ENCODE measurements at places on chromosomes 7 and 10.
A peak's percentile ranks its signal among the peaks of the same experiment; 100 is the strongest.

- no peak for DNase-seq
These were observed 178.4 kb upstream of the TARP start for GRCh38 chr7:38451840-38452239.

DNA sequence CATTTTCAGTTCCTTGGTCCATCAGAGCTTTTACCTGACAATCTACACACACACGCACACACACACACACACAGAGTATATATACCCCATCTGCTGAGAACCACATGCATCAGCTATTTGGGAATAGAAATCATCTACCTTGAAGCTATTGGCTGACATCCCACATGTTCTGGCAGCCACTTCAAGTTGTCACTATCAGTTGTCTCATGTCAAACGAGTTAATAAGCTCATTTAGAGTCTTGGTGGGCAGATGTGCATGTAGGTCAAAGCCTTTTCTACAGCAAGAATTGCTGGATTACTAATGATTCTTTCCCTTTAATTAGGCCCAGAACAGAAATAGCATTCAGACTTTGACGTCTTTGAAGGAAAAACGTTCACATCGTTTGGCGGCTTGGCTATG is 36.8 kb downstream of the COL28A1 start:
- DNase-seq: no peak

- DNase-seq: no peak
These were observed 221.6 kb downstream of the RPS24 start for GRCh38 chr10:78255214-78255613.

GRCh38 chr7:150369748-150370501 is 1.3 kb downstream of the REPIN1 start:
- DNase-seq: no peak

- DNase-seq: no peak
These were observed at the start of gene CAMK2B for GRCh38 chr7:44325201-44325671. Gene CAMK2B (minus strand): TSS chr7:44325594. CDS start chr7:44325421, 173 bp downstream.

DNA sequence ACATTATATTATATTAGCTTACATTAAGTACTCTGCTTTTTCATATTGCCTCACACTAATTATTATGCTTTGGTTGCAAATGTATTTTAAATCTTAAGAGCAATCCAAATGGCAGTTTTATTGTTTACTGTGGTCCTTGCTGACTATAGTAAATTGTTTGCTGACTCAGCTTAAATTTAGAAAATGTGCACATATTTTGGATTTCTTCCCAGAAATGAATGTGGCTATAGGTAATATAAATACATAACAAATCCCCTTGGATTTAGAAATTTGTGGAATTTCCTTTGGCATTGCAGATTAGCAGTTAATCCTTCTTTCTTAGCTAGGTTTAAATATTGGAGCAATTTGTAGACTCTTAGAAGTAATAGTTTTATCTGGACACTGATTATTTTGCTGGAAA is 565.8 kb downstream of the NRG3 start:
- DNase-seq: no peak

GRCh38 chr7:135877805-135878204 is 99.4 kb downstream of the MTPN start:
- no peak for DNase-seq

DNA sequence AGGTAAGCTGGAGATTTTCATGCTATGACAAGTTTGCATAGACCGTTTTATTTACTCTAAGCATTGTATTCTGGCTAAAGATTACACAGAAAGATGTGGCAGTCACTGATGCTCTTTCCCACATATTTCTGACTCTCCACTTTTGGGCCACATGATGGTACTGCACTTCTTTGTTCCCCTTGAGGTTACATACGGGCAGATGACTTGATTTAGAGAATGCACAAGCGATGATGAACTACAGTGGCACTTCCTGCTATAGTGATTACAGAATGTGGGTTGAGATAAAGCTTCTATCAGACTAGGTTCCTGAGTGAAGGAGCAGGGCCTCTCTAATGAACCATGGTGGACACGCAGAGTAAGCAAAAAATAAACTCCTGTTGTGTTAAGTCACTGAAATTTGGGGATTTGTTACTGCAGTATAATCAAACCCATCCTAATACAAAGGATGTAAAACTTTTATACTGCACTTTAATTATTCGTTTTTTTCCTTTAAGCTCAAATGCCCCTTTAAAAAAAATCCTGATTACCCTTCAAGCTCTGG is 177.9 kb downstream of the TAX1BP1 start:
- no peak for DNase-seq

GRCh38 chr10:71765176-71765904 is 8.0 kb downstream of the VSIR start:
- DNase-seq: no peak

DNA sequence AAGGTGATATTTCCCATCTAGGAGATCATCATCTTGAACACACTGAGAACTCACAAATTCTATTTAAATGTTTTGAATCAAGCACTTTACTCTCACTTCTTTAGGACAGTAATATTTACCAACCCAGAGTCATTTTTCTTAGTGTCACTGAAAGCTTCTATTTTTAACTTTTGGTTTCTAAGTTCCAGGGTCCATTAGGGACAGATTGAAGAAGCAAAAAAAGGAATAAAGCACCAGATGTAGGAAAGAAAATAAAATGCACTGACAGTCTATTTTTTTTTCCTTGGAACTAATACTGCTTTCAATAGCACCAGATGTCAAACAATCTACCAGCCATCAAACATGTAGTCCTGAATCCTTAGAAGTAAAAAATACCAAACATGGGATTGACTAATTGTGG is 526.7 kb upstream of the LRRN3 start:
- DNase-seq: no peak

- DNase-seq: no peak
These were observed 18.9 kb upstream of the LFNG start for GRCh38 chr7:2500701-2501100.

- DNase-seq: no peak
These were observed 132.3 kb upstream of the POT1 start for GRCh38 chr7:125061776-125062397.

DNA sequence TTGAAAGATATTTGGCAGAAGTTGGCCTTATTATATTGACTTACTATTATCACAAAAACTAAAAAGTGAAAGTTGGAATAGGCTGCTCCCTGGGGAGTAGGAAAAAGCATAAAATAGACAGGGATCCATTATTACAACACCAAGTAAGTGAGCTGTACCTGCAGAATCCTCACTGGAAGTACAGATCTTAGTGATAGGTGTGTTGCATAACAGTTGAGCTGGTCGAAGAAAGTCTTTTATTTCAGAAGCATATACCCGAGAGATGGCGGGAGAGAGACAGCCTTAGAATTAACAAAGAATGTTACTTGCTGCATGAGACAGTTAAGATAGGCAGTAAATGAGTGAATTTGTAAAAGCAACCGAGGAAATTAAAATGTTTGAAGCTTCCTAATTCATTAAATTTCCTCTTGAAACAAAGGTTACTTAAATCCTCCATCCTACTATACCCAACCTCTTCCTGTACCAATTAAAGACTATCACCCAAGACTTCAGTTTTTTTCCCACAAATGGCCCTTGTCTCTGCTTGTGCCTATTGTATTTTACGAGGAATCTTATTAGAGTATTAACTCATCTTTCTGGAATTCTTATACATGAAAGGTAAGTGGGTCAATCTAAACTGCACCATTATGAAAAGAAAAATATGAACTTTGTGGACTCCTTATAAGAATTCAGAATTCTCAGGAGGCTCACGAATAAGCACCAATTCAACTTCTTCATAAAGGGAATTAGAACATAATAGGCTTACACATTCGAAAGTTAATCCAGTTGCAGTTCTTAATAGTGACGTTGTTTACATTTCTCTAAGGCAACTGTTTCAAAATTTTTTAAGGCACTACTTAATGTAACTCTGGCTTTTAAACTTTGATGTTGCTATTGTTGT is 56.2 kb downstream of the CREM start:
- no peak for DNase-seq

DNA sequence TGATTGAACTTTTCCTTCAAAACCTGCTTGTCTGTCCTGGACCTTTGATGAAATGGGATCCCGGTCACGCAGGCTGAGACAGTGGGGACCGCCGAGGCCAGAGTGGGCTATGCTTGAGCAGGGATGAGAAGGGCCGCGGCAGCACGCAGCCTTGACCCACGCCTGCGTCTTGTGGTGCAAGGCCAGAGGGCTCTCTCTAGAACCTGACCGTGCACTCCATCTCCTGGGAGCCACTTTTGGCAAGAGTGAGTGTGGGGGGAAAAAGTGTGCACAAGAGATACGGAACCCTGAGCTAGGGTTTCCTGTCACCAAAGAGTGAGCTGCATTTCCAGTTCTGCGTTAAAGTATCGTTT is 42.4 kb downstream of the WIPI2 start:
- no peak for DNase-seq

- no peak for DNase-seq
These were observed 183.2 kb downstream of the AUTS2 start for GRCh38 chr7:69781412-69781846.

GRCh38 chr10:70302292-70302691 is 18.5 kb upstream of the NPFFR1 start:
- DNase-seq: peak; percentile 85

GRCh38 chr7:99396418-99397296 is 11.7 kb downstream of the PDAP1 start:
- DNase-seq: no peak

DNA sequence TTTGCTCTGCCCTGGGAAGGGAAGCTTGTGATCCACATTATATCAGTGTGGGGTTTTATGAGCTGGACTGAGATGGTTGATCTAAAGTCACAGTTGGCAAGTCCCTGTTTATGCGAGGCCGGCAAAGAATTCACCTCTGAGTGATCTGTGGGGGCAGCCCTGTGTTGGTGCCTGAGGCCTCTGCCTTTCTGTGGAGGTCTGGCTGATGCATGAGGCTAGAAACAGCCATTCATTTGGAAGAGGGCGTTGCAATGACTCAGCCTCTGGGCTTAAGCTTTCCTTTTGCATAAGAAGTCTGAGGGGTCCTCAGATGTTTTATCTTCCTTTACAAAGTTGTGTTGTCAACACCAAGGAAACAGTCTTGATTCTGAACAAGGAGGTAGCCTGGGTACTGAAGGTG is 126.9 kb downstream of the MGMT start:
- no peak for DNase-seq

DNA sequence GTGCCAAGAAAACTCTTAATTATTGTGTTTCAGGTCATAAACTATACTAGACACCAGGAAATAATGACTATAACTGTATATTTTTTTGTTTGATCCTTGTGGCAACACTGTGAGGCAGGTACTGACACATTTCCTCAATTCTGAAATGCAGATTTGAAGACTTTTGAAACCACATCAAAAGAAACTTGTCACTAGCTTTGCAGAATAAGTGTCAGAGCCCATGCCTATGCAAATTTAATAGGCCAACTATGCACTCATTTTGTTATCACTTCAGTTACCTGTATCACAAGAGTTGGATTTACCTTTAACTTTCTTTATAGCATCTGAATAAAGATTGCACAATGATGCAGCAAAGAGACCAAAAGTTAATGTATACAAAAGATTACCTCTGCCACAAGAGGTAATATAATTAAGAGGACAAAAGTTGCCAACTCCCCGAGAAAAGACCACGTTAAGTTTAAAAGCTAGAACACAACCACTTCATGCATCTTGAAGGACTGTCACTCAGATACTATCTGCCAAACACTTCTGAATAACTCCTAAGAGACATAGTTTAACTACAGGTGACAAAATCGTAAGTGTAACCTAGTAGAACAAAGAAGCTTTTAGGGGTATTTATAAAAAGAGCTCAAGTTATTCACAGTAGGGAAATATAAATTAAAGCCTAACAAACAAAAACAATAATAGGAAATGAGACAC is 80.5 kb downstream of the ELAPOR2 start:
- no peak for DNase-seq

GRCh38 chr10:71767420-71768035 is 5.8 kb downstream of the VSIR start:
- DNase-seq: no peak

- no peak for DNase-seq
These were observed 50.4 kb downstream of the NRAP start for GRCh38 chr10:113613427-113613826.

DNA sequence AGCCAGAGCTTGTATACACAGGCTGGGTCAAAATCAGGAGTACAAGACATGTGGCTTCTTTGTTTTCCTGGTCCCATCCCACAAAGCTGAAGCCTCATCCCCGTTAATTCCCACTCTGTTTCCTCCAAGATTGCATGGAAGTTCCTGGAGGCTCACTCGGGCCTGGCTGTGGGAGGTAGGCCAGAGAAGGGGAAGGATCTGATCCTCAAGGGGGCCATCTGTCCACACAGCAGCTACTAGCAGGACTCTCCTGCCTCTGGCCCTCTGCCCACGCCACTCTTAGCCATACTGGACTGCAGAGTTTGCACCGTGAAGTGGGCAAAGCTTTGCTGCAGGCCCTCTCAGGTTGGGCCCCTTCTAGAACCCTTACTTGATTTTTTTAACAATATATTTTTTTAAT is 160.6 kb downstream of the FGFR2 start:
- DNase-seq: no peak

- DNase-seq: no peak
These were observed 154.0 kb downstream of the CCDC3 start for GRCh38 chr10:12847361-12847975.

GRCh38 chr7:148260599-148260998 is 330.0 kb upstream of the C7orf33 start:
- no peak for DNase-seq

- DNase-seq: no peak
These were observed 27.9 kb upstream of the CDK14 start for GRCh38 chr7:90568213-90568612.

DNA sequence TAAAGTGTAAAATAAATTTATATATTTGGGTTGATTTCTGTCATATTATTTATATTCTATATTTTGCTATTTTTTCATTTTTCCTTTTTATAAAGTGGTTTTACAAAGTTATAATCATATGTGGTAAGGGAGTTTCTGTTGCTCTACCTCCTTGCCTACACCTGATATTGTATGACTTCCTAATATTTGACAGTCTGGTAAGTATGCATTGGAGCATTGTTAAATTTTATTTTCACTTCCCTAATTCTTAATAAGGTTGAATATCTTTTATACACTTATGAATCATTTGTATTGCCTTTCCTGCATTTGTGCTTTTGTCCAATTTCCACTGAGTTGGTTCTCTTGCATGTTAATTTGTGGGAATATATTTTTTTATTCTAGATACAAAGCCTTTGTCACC is 492.4 kb downstream of the GRID1 start:
- DNase-seq: no peak

DNA sequence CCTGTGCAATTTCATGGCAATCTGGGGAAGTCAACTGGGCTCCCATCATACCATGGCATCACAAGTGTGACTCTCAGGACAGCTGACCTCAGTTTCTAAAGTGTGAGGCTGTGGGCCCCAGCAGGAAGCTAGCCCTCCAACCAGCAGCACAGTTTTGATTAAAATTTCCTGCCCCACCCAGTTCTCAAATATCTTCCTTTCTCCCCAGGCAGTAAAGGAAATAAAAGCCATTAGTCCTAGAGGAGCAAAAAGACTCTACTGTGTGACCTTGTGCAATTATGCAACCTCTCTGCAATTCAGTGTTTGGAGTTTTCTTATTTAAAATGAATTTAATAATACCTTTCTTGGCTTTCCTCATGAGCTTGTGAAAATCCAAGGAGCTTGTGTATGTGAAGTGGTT is 143.1 kb upstream of the CDCA7L start:
- no peak for DNase-seq

All from SIG-M5 (cell line).